ENCODE measurements at places on chromosomes 5 and 9. TPM values are rescaled to one million over a fixed set of nuclear protein-coding genes. Genes with fewer than 3 reads are reported as not detected.

Gene RAB3C
- total RNA-seq, result not detected

Gene N4BP3
- 22.8 TPM for total RNA-seq

Gene STPG3
- total RNA-seq, result not detected

Gene ADCY2
- not detected for total RNA-seq

Gene FAM169A
- total RNA-seq, result 0.45 TPM

Gene DMGDH
- not detected for total RNA-seq

Gene CLPTM1L
- total RNA-seq, result 305 TPM

Gene GRAMD2B
- 0.45 TPM for total RNA-seq

Gene GMCL2
- not detected for total RNA-seq

Gene GLRA1
- total RNA-seq, result not detected

Gene INVS
- 20.4 TPM for total RNA-seq
